ENCODE measurements at places on chromosomes 6 and 20.

DNA sequence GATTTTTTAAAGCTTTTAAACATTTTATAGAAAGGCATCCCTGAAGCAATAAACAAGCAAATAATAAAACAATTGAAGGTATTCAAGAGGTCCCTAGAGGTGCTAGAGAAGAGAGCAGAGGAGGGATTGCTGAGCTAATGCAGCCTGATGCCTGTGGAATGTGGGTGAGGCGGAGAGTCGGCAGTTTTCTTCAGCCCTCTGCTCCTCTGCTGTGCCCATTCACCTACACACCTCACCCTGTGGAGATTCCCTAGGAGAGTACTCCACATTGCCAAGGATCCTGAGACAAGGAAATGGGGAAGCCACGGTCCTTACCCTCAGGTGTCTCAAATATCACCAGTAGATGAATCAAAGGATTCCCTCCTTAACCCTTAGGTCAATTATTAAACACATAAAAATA, 199.8 kb upstream of the POU3F2 start:
- DNase-seq: no peak

DNA sequence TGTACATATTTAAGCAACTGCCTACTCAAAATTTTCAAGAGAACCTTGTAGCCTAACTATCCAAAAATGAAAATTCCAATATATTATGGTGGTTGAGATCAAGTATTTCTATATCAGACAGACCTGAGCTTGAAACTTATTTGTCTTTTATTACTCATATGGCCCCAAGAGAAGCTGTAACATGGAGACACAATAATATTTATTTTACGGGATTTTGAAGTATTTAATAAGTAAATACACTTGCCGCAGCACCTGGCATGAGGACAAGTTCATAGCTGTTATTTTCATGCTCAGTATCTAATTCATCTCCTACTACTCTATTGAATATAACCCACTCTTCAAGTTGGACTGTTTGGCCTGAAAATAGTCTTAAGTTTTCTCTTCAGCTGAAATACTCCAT, 28.0 kb downstream of the PTPRK start:
- no peak for DNase-seq

DNA sequence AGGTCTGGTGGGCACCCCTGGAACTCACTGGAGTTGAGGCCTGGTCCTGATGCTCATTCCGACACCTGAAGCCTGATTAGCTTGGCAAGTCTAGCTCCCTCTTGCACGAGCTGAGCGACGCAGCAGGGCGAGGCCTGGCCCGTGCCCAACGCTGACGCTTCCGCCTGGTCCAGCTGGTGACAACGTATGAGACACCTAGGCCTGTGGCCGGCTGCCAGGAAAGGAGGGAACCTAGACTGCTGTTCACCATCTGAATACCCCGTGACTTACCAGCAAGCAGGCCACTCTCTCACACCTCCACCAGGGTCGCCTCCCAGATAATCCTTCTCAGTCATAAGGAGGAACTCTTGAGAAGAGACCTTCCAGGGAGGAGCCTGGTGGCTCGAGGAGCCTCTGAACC, 24.5 kb downstream of the YTHDF1 start:
- no peak for DNase-seq

GRCh38 chr6:3752531-3753227, 1.2 kb upstream of the PXDC1 start:
- no peak for DNase-seq

- DNase-seq: no peak
Measured at GRCh38 chr6:159691133-159691962, 1.7 kb downstream of the SOD2 start.

GRCh38 chr6:100463630-100464161, 1.0 kb downstream of the SIM1 start:
- no peak for DNase-seq

GRCh38 chr6:7050004-7050403, 57.8 kb upstream of the RREB1 start:
- DNase-seq: no peak

- no peak for DNase-seq
Measured at GRCh38 chr6:113437566-113437965, 419.6 kb upstream of the MARCKS start.

DNA sequence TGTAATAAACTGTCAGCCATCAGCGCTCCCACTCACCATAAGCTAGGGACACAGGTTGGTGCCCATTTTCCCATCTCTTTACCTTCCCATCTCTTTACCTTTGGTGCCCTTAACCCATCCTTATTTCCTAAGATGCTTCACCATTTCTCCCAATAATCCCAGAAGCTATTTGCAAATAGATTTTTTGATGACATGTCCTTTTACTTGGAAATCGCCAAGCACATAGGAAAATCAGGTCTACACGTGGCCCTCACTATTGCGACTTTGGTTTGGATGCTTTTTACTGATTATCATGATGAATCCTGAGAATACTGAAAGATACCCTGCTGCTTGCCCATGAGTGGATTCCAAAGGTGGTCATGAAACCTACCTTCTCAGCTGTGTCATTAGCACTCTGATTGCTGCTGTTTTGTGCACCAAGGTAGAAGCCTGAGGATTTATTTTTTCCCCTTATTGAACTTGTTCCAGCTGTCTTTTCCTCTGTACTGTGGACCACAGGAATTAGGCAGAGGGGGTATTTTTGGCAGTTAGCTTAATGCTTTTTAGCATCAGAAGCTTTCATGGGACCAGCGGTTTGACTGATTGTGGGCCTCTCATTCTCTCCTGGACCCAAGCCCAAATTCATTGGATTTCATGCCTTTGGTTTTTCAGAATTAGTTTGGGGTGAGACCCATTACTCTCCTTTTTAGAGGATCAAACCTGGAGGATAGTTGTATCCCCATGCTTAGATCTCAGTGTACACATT, 229.6 kb upstream of the RIN2 start:
- DNase-seq: no peak

- DNase-seq: no peak
Measured at GRCh38 chr20:36237477-36237876, 1.2 kb downstream of the AAR2 start.

DNA sequence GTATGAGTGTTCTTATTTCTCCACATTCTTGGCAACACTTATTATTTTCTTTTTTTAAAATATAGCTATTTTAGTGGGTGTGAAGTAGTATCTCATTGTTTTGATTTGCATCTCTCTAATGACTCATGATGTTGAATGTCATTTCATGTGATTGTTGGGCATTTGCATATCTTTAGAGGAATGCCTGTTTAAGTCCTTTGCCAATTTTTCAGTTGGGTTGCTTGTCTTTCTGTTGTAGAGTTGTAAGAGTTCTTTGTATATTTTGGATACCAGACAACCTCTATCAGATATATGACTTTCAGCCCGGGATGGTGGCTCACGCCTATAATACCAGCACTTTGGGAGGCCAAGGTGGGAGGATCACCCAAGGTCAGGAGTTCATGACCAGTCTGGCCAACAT, 5.1 kb upstream of the POPDC3 start:
- DNase-seq: no peak

DNA sequence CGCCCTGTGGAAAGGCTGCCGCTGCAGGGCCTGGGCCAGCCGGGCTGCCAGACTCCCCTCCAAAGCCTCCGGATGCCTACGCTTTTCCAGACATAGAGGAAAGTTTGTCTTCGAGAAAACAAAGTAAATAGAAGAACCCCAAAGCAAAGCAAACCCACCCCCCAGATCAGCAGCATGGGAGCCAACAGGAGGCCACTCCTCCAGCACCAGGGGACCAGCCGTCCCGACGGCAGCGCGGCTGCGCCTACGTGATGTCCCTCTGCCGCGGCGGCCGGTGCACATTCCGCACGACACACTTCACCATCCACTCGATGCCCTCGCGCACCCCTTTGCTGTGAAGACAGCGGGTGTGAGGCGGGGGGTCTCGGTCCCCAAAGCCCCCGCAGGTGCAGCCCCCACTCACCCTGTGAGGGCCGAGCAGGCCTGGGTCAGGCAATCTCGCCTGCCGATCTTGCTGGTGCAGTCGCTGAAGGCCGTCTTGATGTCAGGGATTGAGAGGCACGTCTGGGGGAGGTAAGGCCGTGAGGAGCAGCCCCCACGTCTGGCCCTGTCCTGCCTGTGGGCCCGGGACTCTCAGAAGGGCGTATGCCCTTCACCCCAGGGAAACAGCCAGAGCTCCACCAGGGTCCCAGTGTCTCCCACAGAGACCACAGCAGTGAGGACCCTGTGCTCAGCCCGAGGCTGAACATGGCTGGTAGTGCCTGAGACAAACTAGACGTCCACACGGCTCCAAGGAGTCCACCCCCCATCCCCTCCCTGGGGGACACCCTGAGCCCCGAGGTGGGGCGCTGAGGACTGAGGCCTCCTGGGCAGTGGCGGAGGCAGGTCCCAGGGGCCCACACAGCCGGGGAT, 4.0 kb downstream of the TNFRSF6B start:
- DNase-seq: no peak

DNA sequence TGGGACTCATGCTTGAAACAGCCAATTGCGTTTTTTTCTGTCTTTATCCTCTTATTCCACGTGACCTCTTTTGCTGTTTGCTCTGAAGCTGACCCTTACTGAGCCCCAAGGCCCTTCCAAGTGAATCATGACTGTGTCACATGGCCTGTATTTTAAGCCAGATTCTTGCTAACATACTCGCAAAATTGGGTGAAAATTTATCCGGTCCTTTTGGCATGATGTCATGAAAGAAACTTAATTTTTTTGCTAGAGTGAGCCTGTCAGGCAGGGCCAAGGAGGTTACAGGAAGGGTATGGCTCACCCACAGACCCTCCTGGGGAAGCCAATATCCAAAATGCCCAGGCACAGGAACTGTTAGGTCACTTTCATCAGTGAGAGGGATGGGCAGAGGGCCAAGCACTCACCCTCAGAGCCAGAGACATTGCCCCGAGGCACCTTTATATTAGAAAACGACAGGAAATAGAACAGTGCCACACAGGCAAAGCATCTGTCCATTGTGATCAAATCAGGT, 296.7 kb downstream of the CDH26 start:
- DNase-seq: no peak

- DNase-seq: no peak
Measured at GRCh38 chr6:21375151-21376116, 218.1 kb upstream of the SOX4 start.

GRCh38 chr20:25750765-25751696, 54.4 kb upstream of the ZNF337 start:
- no peak for DNase-seq

DNA sequence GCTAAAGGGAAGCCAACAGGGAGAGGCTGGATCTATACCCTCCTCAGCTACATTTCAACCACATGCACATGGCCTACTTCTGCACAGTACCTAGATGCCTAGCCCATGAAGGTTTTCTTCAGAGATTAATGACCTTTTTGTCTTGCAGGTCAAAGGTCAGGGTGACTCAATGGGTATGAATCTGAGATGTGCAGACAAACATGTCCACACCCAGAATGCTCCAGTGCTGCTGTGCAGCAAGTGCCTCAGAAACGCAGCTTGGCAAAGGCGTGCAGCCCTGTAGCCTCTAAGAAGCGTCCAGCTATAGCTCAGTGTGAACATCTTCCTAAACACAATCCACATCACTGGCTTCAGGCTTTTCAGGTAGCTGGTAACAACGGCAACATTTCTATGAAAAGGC, 24.4 kb downstream of the MAP1LC3A start:
- DNase-seq: no peak

- DNase-seq: no peak
Measured at GRCh38 chr6:65938000-65938399, 231.0 kb upstream of the EYS start.

DNA sequence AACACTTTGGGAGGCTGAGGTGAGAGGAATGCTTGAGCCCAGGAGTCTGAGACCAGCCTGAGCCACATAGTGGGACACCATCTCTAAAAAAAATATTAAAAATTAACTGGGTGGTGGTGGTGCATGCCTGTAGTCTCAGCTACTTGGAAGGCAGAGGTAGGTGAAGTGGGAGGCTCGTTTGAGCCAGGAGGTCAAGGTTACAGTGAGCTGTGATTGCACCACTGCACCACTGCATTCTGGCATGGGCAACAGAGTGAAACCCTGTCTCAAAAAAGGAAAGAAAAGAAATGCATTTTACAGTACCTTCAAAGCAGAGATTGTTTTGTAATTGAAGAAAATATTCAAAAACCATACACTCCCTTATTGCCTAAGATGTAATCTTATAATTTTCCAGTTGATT, 6.5 kb downstream of the OCSTAMP start:
- no peak for DNase-seq

DNA sequence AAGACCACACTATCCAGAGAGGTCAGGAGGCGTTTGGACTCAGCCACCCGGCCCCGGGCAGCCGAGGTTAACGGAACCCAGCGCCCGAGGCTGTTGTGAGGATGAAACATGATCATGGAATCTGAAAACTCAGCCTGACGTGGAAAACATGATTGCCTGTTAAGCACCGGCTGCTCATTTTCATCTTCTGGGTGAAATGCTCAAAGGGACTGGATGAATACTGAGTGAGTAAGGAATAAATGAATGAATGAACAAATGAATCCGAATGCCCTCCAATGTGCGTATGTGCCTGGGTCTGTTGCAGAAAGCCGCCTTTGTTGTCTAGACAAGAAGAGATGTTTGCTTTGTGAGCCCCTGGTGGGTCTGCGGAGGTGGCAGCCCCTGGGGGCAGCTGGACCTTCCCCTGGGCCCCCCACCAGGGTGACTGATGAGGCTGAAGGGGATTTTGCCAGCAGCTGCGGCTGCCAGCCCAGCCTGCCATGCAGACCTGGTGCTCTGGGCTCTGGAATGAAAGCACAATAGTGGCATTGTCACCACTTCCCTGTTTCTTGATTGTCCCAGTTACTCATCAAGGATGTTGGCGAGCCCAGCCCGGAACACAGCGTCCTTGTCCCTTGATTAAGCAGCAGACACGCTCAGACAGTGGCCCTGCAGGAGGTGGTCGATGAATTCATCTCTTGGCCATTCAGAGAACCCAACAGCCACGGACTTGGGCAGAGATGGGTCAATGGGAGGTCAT, 211.1 kb downstream of the ANKRD60 start:
- no peak for DNase-seq

GRCh38 chr6:36604090-36605060, 10.2 kb downstream of the SRSF3 start:
- DNase-seq: no peak

- DNase-seq: no peak
Measured at GRCh38 chr20:37977338-37977737, 55.9 kb downstream of the TTI1 start.

DNA sequence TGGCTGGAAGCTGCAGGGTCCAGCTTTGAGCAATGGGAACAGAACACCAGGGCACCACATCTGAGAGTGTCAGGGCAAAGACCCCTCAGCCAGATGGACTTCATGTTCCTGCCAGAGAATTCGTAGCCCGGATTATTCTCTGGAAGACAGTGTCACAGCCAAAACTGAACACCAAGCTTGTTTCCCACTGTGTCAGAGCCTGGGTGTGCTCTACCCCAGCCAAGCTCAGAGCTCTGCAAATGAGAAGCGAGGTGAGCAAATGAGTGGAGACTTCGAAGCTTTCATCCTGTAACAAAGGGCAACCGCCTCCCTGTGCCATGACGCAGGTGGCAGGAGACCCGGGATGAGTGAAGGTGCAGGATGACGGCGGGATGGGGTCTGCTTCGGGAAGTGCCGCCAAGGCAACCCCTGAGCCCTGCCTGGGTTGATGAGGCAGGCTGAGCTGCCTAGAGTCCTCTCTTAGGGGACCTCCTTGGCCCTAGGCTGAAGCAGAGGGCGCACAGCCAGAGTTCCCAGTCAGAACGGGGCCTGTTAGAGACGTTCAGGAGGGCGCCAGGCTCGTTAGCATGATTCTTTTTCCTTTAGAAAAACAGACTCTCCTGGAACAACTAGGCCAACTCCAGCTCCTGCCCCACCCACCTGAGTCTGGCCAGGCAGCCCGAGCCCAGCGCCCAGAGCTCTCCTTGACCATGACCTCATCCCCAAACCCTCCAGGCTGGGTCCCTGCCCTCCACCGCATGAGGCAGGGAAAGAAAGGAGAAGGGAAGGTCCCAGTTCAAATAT, 187.7 kb downstream of the SOD2 start:
- no peak for DNase-seq

- no peak for DNase-seq
Measured at GRCh38 chr6:14676064-14676463, 558.5 kb downstream of the CD83 start.
